Central memory CD4-positive, alpha-beta T cell (primary cell): ENCODE measurements at places on chromosomes 11 and 22.

GRCh38 chr11:46588915-46589314, 4.9 kb downstream of the AMBRA1 start:
- DNase-seq, result no peak

GRCh38 chr22:48084041-48084728, 1321.7 kb downstream of the TBC1D22A start:
- no peak for DNase-seq

DNA sequence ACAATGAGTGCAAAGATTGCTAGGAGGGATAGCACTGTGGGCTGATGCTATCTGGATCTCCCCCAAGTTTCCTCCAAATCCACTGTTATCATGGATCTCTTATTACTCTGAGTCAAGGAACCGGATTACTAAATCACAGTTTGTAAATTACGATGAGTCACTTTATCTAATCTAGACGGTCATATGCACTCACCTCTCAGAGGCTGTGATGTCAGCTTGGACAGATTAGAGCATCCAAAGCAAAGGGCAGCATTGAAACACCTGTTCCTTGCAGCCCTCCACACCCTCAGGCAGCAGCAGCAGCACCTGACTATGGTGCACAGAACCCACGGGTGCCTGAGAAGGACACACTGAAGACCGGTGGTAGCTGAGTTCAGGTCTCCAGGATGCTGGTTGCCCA, 14.0 kb upstream of the POU2AF1 start:
- DNase-seq, result no peak

DNA sequence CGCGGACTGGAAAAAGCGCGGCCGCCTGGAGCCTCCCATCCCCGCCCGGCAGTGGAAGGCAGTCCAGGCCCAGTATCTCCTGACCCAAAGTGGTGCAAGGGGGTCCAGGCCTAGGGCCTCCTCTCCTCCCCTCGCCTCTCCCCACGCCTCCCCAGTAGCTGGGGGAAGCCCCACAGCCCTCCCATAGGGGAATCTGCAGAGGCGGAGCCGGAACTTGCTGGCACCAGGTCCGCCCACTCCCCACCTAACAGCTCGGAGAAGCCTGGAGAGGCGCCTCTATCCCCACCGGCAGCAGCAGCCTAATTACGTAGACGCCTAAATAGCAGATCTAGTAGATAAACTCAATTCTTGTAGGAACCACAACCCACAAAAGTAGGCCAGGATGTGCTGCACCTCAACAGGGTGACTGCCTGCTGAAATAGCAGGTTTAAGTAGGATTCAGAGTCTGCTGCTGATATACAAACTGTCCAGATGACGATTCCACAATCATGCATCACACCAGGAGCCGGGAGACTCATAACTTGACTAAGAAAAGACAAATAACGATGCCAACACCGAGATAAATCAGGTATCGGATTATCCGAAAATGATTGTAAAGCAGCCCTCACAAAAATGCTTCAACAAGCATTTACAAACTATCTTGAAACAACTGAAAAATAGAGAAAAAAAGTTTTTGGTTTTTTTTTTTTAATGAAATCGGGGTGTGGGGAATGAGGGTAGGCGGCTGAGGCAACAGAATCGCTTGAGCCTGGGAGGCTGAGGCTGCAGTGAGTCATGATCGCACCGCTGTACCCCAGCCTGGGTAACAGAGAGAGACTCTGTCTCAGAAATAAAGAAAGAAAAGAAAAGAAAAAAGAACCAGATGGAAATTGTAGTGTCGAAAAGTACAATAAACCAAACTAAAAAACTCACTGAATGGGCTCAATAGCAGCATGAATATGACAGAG, 11.4 kb upstream of the BRD1 start:
- DNase-seq, result peak; percentile 97

DNA sequence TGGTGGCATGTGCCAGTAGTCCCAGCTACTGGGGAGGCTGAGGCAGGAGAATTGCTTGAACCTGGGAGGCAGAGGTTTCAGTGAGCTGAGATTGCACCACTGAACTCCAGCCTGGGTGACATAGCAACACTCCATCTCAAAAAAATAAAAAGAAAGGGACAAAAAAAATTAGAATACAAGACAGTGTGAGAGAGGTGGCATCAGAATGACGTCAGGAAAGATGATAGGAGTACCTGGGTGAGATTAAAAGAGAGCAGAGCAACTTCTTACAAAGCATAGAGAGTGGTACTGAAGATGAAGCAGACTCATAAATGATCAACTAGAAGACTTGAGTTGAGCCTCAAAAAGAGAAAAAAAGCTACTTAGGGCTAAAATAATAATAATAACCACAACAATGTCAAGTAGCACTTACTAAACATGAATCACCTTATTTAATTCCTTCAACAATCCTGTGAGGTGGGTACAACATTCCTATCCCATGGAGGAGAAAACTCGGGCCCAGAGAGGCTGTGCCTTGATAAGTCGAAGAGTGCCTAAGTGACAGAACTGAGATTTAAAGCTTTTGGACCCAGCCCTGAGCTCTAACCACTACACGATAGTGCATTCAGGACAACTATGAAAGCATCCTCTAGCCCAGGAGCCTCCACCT, 5.2 kb upstream of the SLN start:
- DNase-seq, result no peak

GRCh38 chr11:7536100-7536499, 22.3 kb downstream of the PPFIBP2 start:
- no peak for DNase-seq

DNA sequence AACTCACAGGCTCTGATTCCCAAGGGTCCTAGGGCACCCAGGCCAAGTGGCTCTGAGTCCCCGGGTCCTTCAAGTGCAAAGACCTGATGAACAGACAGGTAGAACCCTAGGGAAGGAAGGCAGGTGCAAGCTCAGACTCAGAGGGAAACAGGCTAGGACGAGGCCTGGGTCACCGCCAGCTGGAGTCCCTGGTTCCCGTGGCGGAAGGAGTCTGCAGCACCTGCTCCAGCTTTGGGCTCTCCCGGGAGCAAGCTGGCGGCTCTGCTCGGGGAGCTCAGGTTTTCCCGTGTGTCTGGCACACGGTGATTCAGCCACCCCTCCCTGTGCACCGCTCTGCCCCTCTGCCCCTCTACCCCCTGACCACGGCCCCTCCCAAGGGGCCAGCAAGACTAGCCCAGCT, 59.8 kb downstream of the WNT7B start:
- DNase-seq, result no peak

DNA sequence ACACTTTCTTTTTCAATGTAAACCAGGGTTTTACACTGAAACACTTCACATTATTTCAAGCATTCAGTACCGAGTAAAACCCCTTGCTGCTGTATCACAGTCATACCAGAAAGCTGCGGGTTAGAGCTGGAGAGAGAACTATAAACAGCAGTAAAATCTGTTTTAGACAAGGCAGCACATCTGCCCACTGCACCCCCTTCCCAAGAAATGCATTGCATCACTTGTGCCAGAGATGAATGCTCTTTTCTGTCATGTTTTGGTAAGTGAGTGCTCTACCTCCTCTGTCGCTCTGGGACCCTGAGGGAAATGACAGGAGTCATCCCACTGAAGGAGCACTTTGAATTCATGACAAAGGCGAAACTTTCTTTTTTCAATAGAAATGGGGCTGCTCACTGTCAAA, 107.2 kb downstream of the MAML2 start:
- no peak for DNase-seq

- DNase-seq, result no peak
These were observed 204.3 kb downstream of the TRIM29 start for GRCh38 chr11:119933584-119933983.

DNA sequence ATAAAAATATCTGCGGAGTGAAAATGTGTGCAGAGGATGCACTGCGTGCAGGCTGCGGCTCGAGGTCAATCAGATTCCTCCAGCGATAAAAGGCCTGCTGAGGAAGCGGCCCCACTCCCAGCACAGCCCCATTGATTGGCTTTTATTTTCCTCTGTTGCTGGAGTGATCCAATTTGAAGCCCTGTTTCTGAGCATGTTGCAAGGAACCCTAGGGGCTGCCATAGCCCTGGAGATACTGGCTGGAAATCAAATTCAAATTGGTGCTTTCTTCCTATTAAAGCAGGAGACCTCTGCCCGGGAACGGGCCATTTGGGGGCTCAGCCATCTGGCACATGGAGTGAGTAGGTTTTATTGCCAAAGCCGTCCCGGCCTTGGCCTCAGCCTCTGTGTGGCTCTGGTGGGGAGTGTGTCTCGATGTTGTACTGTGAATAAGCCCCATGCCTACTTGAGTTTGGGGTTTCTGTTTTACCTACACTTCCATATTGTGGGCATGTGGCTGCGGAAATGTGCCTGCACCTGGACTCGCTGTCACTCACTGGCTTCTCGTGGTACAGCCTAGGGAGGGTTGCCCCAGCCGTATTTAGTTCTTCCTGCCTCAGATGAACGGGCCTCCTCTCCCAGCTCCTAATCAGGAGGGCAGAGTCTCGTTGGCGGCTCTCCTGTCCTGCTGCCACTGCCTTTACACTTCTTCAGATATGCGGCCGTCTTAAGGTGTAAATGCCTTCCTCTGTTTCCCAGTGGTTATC, 25.6 kb downstream of the PARVB start:
- DNase-seq, result no peak

- no peak for DNase-seq
These were observed 159.2 kb upstream of the DDI1 start for GRCh38 chr11:103877221-103877620.

DNA sequence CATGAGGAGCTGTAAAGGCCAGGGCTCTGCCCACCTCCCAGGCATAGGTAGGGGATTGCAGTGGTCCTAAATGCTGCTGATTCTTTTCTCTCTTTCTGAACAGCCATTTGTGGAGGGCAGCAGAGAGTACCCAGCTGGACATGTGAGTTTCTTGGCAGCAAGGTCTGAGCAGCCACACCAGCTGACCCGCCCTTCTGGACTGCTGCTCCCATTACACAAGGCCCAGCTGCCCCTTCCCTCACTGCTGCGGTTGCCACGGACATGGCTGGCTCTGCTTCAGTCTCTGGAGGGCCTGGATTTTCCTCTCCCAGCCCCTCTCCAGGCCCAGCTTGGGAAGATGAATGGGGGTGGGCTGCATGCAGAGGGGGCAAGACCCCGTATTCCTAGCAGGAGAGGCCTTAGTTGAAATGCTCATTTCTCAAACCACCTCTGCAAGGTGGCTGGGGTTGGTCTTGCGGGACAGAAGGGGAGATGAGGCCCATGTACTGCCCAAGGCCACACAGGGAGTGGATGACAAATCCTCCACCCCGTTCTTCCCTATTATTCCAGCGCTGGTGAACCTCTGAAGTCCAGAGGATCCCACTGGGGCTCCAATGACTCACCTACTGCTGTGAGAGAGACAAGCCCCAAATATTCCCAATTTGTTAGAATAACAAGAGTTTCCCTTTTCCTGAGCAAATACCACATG, 4.6 kb downstream of the LGALS12 start:
- DNase-seq, result no peak

DNA sequence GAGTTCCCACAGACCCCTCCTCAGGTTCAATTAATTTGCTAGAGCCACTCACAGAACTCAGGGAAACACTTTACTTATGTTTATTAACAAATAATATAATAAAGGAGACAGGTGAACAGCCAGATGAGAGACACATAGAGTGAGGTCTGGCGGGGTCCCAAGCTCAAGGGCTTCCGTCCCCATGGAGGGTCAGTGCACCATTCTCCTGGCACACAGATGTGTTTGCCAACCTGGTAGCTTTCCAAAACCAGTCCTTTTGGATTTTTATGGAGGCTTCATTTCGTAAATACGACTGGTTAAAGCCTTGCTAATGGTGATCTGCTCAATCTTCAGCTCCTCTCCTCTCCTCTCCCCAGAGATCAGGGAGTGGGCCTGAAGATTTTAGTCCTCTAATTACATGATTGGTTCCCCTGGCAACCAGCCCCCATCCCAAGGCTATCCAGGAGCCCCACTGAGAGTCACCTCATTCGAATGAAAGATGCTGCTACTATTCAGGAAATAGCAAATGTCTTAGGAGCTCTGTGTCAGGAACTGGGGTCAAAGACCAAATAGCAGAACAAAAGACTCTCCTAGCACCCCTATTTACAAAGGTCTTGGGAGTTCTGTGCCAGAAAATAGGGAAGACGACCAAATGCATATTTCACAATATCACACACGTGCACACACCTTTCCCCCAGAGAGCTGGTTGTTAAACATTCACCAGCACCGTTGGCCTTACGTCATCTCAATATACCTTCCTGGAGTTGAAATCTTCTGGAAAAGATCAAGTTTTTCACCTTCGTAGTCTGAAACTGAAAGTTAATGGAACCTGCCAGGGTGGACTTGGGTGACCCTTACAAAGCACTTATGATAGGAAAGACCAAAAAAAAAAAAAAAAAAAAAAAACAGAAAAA, 23.8 kb upstream of the CAPRIN1 start:
- no peak for DNase-seq

DNA sequence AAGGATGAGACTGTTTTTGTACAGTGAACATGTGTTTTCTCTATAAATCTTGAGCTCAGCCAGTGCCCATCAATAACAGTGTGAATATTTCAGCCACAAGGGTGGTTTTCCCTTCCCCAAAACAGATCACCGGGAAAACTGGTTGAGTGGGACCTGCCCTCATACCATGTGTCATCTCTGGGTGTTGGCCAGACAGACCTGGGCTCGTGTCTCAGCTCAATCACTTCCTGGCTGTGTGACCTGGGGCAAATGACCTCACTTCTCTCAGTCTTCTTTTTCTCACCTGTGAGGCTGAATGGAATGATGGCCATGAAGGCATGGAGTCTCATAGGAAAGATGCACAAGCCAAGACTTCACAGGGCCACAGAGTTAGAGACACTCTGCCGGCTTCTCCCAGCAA, 74.7 kb downstream of the COMMD9 start:
- no peak for DNase-seq

- no peak for DNase-seq
These were observed 14.6 kb upstream of the CTSD start for GRCh38 chr11:1778141-1778911.

GRCh38 chr11:65412271-65413076, 10.1 kb upstream of the NEAT1 start:
- no peak for DNase-seq

GRCh38 chr11:112962579-112963367, 1.6 kb downstream of the NCAM1 start:
- no peak for DNase-seq

GRCh38 chr11:11786234-11786633, 55.5 kb upstream of the USP47 start:
- DNase-seq, result no peak

DNA sequence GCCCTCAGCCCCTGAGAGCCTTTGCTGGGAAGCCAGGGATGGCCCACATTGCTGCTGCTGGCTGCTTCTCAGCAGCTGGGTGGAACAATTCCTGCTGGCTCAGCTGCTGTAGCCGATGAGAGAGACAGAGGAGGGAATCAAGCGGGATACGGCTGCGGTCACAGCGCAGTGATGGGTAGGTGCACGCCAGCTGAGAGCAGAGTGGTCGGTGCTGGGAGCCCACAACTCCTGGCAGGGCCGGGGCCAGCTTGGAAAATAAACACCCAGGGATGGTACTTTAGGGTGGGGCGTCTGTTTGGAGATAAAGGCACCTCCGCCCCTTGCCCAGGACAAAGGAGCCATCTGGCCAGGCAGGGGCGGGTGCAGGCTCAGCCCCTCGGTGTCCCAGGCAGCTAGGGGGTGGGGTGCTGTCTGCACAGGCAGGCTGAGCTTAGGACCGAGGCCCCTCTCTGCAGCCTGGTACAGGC, 480.5 kb downstream of the MIAT start:
- DNase-seq, result no peak
